ENCODE measurements at places on chromosomes 12 and 14. TPM values are rescaled to one million over a fixed set of nuclear protein-coding genes. Genes with fewer than 3 reads are reported as not detected.

- DNase-seq: no peak
Measured at GRCh38 chr14:92754966-92755365, 6.5 kb upstream of the LGMN start.

GRCh38 chr14:50666772-50667683 lies 1.1 kb downstream of the SAV1 start:
- DNase-seq: peak; percentile 37

DNA sequence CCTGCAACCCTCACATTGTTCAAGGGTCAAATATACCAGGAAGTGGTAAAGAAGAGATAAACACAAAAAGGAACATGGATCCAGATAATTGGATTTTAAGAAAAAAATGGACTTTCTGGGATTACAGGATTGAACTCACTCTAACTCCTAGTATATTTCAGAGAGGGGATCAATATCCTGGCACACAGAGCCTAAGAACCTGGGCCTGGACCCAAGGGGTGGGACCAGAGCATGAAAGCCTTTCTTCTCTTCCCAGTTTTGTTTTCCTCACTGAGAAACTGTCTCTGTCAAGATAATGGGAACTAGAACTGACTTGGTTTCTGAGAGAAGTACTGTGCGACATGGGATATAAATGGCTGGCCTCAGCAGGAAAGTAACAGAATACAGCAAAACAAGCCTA lies 422.8 kb upstream of the STXBP6 start:
- DNase-seq: no peak

DNA sequence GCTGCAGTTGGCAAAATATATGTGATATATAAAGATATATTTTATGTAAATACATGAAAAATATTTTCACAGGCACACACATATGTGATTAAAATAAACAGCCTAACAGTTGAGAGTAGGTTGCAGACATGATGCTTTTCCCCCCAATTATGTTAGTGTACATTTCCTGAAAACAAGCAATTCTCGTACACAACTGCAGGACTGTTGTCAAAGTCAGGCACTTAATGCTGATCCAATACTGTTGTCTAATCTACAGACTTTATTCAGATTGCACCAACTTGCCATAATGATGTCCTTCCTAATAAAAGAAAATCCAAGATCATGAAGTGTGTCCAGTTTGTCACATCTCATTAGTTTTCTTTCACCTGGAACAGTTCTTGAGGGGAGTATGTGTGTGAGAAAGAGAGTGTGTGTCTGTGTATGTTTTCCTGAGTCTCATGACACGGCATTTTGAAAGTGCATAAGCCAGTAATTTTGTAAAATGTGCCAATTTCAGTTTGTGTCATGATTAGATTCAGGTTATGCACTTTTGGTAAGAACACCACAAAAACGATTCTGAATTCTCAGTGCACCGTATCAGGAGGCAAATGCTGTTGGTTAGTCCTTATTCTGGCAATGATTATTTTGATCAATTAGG lies 16.5 kb upstream of the SEL1L start:
- DNase-seq: no peak

Gene ARHGEF25
- 64.1 TPM for total RNA-seq
